ENCODE measurements at places on chromosomes 2 and 18.

DNA sequence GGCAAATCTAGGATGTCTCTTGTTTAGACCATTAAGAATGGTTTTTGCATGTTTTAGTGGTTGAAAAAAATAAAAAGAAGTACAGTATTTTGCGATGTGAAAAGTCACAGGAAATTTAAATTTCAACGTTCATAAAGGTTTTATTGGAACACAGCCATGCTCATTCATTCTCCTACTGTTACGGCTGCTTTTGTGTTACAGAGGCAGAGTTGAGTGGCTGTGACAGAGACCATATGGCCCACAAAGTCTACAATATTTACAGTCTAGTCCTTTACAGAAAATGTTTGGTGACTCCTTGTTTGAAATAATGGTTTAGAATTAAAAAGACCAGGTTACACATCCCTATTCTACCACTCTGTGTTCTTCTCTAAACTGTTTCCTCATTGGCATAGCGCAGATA is 48.1 kb downstream of the MYOM1 start:
- DNase-seq, result no peak

GRCh38 chr2:241432824-241433448 is 75.4 kb downstream of the STK25 start:
- DNase-seq, result peak; percentile 17

DNA sequence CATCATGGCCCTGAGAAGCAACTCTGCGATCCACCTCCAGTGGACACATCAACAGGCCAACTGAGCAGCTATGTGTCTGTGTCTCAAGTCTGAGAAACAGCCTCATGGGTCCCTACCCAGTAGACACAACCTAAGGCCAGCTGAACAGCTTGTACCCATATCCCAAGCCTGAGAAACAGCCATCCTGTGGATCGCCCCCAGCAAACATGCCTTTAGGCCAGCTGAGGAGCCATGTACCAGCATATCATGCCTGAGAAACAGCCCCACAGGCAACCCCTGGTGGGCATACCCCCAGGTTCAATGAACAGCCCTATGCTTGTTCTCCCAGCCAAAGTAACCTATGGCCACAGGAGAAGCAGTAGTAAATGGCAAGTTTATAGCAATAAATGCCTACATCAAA is 126.7 kb upstream of the OTX1 start:
- no peak for DNase-seq

- no peak for DNase-seq
Measured at GRCh38 chr18:26356045-26356785, 130.0 kb downstream of the TAF4B start.

- DNase-seq, result no peak
Measured at GRCh38 chr2:161104054-161104553, 56.1 kb upstream of the TANK start.

GRCh38 chr2:237600205-237600846 is 9.8 kb upstream of the RAB17 start:
- peak; percentile 31 for DNase-seq

GRCh38 chr2:10253596-10254372 is 48.9 kb upstream of the HPCAL1 start:
- no peak for DNase-seq

- DNase-seq, result no peak
Measured at GRCh38 chr2:85436836-85437487, 18.4 kb downstream of the SH2D6 start.

GRCh38 chr18:21853775-21854552 is 113.4 kb downstream of the MIB1 start:
- no peak for DNase-seq

DNA sequence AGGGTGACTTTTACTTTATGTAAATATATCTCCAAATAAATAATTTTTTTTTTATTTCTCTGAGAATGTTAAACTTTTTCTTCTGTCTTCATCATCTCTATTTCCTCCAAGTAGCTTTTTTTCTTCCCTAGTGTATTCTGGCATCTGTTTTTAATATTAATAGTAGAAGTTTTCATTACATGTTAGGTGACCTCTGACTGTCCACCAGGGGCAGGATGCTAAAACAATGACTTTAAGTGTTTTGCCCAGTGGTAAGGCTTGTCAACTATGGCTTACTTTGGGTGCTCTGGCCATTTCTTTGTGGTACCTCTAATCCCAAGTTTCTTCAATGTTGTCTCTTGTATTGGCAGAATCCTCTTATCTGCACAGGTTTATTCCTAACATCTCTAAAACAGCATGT is 127.1 kb downstream of the SRBD1 start:
- DNase-seq, result no peak

DNA sequence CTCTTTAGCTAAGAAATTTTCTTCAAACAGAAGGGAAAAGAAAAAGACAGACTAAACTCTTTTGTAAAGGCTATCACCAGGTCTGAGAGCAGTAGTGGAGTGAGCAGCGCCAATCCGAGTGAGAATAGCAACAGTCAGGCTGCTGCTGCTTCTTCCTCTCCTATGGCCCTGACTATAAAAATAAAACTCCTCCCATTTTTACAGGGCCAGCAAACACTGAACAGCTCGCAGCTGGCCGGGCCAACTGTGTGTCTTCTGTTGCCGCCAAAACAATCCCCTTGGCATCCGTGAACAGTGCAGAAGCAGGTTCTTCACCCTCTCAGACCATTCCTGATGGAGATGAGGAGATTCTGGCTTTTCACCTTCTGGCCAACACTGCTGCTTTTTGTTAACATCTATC is 124.5 kb downstream of the CNTNAP5 start:
- DNase-seq, result peak; percentile 89

GRCh38 chr2:241870611-241871537 is 1.3 kb downstream of the RTP5 start:
- DNase-seq, result no peak

DNA sequence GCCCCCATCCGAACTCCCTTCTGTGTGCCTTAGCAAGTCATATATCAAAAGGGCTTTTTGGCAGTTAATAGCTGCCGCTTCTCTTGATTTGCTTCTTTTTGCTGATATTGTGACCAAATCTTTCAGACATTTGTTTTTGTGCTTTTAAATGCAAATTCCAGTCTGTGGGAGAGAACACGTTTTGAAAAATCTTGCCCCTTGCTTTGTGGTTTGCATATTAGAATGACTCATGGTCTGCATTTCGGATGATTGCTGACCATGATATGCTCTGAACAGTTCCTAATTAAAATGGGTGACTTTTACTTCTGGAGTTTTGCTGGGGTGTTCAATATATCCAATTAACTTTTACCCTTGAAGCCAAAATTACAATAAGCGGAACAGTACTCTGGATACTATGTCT is 58.2 kb upstream of the ST6GAL2 start:
- DNase-seq, result no peak
